Iris pigment epithelial cell (primary cell): ENCODE measurements at places on chromosomes 2 and 18.

- no peak for DNase-seq
Observed at GRCh38 chr2:174617718-174618117, 20.1 kb upstream of the WIPF1 start.

- DNase-seq = no peak
Observed at GRCh38 chr2:113039158-113039557, 13.5 kb downstream of the IL36B start.

DNA sequence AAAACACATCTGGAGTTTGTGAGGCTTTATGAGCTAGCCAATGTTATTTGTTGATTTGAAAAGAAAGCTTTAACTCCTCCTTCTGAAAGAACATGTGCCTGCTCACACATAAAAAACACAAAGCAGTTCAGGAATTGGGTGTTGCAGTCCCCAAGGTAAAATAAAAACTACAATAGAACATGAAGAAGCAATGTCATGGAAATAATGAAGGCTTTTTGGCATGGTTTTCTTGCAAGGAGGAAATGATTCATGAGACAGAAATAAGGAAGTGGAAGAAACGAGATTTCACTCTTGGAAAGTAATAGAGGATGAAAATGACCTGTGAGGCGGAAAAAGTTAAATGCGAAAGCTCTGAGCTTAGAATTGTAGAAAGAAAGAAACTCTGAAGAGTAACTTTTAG lies 81.1 kb downstream of the TRIB2 start:
- DNase-seq = peak; percentile 82

- DNase-seq = no peak
Observed at GRCh38 chr2:215615067-215615802, 179.4 kb upstream of the FN1 start.

DNA sequence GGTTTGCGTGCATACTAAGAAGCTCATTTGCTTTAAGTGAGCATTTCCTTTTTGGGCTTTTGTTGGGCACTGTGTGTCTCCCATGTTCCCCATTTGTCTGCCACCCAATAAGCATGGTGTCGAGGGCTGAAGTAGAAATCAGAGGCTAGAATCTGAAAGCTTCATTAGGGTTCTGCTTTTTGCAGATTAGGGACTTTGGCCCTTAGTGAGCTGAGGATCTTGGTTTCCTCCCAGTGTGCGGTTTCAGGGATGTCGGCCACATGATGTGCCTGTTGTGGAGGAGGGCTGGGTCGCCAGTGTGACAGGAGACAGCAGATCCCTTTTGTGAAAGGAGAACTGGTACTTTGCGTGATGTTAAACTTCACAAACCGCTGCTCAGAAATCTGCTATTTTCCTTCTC lies 41.1 kb downstream of the PLEKHB2 start:
- no peak for DNase-seq

- no peak for DNase-seq
Observed at GRCh38 chr18:69885841-69886531, 61.7 kb downstream of the CD226 start.

DNA sequence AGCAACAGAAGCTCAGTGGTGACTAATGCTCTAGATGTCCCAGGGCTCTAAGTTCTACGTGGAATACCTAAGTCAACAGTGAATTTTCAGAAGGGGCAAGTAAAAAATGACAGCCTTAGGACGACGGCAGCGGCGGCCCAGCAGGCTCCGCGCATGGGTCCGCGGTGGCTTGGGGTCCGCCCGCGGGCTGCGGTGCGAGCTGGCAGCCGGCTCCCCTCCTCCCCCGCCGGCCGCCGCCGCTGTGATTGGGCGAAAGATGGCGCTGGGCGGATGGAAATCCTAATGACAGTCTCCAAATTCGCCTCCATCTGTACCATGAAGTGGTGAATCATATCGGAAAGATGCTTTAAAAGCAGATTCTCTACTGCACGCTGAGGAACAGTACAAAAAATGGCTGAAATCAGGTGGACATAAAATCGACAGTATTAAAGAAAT lies 74.7 kb downstream of the HNRNPLL start:
- DNase-seq = peak; percentile 61

- DNase-seq = no peak
Observed at GRCh38 chr18:53894675-53895442, 329.6 kb downstream of the MBD2 start.

DNA sequence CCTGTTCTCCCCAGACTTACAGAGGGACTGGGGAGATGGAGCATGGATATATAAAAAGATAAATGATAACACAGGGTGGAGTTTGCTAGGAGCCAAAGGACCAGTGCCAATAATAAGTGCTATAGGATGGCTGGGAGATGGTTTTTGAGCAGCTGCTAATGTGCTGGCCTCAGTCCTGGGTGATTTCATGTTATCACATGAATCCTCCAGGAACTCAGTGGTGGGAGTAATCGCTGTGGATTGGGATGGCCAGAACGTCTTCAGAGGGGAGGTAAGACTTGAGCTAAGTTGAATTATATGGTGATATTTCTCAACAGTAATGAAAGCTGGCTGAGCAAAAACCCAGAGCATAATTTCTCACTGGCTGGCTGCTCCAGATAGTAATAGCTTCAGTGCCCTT lies 441.4 kb downstream of the SLC4A3 start:
- DNase-seq = no peak

DNA sequence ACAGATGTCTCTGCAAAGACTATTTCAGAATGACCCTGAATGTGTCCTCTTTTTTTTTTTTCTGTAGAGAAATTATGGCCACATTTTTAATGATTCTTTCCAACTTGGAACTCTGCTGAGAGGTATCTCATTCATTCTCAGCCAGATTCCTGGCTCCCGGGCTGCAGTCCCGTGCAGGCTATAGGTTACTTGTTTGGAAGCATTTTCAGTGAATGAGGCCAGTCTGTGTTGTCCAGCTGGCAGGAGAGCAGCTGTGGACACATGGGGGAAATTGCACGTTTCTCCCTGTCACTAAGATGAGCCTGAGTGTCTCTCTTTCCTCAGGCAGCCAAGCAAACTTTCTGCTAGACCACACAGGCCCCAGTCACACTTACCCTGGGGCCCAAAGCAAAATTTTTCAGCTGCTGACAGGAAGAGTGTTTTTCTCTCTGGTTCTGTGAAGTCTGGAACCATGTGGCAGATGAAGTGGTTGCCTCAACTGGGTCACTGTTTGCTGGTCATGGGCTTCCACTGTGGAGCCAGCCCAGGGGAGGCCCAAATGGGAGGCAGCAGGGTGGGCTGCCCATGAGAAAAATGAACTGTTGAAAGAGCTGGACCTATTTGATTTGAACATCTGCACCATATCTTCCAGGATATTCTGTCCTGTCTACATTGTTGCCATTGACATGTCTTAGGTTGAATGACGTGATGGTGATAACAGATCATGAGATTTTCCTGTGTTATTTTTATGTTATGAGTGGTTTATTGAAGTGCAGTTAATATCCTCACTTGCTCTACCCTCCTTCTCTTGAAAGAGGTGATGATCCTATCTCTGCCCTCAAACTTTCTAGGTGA lies 431.2 kb downstream of the LPIN1 start:
- DNase-seq = no peak

DNA sequence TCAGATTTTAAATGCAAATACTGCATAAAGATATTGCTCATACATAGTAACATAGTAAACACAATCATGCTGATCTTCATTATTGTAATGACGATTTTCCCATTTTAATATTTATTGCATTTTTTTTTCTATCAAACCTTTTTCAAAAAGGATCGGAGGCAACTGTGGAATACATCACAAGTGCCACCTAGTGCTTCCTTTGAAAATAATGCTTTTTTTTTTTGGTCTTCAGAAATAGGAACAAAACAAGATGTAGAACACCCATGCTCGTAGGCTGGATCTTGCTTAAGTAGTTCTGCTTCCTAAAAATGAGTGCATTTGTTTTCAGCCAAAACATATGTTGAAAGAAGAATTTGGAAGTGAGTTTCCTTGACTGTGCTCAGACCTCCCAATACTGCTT lies 35.7 kb upstream of the GPR155 start:
- peak; percentile 11 for DNase-seq

DNA sequence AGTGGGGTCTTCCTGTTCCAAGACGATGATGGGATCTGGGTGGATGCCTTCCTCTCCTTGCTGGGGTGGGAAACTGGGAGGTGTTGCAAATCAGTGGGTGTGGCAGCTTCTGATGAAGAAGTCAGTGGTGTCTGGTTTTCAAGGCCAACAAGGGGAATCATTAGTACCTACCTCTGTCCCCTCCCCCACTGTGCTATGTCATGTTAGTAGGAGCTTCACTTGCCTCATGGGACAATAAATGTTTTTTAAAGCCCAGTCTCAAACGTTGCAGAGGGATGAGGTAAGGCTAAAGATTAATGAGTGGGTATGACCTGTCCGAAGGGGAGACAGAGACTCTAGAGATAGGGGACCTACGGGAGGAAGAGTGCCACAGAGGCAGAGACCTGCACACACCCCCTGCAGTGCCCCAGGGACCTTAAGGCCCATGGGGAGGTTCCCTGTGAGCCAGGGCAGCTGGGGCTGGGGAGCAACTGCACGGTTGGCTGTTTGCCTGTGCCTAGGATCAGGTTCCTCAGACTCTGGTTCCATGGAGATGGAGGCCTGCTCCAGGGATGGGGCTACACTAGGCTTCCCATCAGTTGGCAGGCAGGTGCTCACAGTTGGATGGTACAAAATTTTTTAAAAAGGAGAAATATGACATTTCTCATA lies 37.8 kb upstream of the SLC1A4 start:
- DNase-seq = no peak

- peak; percentile 59 for DNase-seq
Observed at GRCh38 chr18:59631583-59632181, 65.5 kb downstream of the CCBE1 start.

DNA sequence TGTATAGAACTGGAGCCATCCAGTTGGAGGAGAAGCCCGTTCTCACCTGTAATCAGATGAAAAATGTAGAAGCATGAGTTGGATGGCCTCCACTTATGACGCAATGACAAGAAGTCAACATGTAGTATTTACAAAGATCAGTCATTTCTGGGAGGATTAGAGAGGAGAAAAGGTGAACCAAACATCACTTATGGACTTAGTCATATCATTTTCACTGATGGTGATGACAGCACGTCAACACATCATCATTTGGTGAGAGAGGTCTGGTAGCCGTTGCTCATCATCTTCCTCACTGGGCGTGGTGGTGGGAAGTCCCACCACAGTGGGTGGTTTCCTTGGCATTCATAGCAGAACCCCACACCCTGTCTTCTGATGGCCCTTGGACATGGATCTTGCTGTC lies 264.2 kb upstream of the EPAS1 start:
- DNase-seq = no peak

DNA sequence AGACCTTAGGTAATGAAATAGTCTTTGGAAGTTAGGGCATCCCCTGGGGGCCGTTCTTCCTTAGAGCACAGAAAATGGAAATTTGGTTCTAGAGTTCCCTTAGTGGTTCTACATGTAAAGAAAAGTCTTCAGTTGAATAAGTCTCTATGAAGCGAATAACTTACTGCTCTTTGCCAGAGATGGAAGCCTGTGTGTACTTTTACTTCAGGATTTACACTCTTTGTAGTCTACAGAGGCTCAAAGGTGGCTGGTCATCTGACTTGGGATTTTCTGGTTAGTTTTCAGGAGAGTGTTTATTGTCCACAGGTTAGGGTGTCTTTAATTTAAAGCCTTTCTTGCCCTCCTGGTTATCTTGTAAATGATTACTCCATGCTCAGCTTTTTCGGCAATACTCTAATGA lies 210.6 kb downstream of the ZNF521 start:
- DNase-seq = no peak

DNA sequence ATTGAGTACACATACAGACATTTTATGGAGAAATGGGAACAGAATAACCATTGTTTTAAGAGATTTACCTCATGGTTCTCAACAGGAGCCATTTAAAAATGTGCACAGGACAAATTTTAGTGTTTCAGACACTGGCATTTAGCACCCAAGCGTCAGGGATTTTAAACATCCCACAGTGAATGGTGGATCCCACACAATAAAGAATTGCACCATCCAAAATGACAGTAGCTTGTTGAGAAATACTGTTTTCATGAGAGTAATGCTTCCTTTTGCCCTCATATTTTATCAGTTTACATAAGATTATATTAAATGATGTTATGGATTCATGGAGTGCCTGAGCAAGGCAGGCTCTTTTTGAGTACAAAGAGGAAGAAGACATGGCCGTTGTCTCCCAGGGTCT lies 54.0 kb downstream of the MFSD6 start:
- DNase-seq = no peak

DNA sequence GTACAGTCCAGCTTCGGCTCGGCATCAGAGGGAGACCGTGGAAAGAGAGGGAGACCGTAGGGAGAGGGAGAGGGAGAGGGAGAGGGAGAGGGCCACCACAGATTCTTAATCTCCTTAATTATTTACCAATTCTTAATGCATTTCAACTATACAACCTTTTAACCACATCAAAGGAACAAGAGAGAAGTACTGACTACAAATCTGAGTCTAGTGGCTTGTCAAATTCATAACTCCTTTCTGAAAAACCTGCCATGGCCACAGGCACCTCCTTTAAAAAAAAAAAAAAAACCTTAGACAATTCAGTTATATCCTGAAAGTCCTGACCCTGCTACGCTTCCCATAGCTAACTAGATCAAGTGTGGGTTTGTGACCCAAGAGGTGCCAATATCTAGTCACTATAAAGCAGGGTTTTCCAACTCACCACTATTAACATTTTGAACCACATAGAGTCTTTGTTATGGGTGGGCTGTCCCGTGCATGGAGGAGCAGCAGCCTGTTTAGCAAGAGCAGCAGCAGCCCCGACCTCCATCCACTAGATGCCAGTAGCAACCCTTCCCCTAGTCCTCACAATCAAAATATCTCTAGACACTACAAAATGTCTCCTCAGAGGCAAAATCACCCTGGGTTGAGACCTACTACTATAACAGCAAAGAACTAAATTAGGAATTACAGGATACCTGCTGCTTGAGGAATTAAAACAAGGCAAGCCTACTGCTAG lies 6.8 kb downstream of the ESCO1 start:
- no peak for DNase-seq

GRCh38 chr2:2775018-2775417 lies 443.9 kb upstream of the MYT1L start:
- DNase-seq = no peak

DNA sequence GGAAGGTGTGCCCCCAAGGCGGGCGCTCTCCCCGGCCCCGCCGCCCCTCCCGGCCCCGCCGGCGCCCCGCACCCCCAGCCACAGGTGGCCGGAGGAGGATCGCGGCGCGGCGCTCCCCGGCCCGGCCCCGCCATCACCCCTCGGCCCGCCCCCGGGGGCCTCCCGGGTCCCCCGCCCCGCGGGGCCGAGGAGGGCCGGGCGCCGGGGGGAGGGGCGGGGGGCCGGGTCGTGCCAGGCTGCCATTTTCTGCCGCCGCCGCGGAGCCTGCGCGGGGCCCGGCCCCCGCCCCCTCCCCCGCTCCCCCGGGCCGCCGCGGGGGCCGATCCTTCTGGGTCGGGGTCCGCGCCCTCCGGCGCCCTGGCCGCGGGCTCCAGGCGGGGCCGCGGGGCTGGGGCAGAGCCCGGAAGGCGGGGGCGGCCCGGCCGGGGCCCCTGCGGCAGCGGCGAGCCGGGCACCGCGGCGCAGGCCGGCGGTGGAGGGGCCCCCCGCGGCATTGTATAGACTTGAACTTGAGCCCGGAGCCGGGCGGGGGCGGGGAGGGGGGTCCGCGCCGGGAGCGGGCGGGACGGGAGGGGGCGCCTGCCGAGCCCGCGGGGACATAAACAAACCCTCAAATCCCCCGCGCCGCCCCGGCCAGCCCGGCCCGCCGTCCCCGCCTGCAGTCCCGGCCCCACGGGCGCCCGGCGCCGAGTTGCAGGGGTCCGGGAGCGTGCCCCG lies 556 bp downstream of the DNMT3A start:
- DNase-seq = no peak
